Activated naive CD8-positive, alpha-beta T cell treated with anti-CD3 and anti-CD28 coated beads, Interleukin-2, amount 50 U/mL, for 16 hours (primary cell): ENCODE measurements at places on chromosomes 1 and 21.

DNA sequence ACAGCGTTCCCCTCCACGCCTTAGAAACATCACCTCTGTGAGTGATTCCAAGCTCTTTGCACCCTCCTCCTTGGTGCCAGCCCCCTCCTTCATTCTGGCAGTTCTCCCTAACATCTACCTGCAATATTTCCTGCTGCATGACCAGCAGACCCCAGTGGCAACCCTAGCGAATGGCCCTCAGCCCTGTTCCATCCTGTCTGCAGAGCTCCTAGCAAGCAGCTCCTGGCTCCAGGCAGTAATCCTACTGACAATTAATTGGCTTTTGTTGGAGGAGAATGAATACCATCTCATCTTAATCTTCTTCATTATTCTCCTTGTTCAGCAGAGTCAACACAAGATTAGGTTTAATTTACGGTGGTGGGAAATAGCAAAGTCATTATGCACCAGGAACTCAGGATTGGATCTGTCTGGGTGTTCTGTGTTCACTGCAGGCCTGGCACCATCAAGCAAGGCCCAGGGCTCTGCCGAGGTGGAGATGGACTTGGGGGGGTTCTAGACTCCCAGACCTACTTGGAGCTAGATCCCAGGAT is 12.4 kb downstream of the FBXO2 start:
- DNase-seq, result no peak

GRCh38 chr1:232305050-232305449 is 324.9 kb downstream of the SIPA1L2 start:
- no peak for DNase-seq

DNA sequence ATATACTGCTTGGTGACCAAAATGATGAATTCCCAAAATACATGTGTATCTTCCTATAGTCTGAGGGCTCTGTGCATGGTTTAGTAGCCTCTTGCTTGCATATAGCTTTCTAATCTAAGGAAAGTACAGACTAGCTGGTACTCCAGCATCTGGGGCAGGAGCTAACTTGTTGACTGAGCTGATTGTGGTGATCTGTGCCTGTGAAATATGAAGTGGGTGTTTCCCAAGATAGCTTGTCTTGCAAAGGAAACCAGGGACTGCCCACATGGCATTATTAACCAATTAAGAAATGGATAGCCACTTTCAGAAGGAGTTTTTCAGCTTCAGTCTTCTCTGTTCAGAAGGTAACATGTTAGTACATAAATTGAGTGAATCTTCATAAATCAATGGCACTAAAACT is 219.8 kb downstream of the NEGR1 start:
- no peak for DNase-seq

GRCh38 chr1:57494530-57495079 is 70.7 kb upstream of the DAB1 start:
- no peak for DNase-seq

GRCh38 chr1:87185077-87185476 is 143.6 kb upstream of the LMO4 start:
- no peak for DNase-seq

GRCh38 chr1:156193488-156194299 is at the start of gene SLC25A44:
Gene SLC25A44, plus strand, starts transcription at chr1:156194104. Its CDS starts 5,744 bp downstream, at chr1:156199848.
- peak; percentile 94 for DNase-seq

DNA sequence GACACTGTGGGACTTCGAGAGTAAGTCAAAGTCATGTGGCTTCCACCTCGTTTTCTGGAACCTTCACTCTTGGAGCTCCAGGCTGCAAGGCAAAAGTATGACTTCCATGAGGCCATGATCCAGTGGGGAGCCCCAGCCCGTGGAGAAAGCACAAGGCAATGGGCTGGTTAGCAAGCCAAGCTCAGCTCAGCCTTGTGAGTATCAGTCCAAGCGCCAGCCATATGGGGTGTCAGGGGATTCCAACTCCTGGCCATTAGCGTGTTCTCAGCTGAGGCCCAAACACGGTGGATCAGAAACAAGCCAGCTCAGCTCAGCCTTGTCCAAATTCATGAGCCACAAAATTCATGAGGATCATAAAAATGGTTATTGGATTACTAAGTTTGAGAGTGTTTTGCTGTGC is 261.0 kb downstream of the RHOU start:
- no peak for DNase-seq

DNA sequence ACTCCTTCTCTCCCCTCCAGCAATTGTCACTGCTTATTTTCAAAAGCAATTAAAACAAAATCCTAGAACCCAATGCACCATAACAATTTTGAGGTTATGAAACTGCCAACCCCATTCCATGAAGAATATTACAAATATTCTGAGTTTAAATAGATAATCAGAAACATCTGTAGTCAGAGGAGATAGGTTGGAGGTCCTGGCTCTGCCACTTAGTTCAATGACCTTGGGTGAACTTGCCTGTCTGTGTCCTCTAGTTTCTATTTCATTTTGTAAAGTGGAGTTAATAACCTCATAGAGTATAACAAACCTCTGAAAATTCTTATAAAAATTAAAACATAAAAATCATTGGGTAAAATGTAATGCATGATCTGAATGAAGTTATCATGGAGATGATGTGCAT is 164.6 kb downstream of the KCTD3 start:
- no peak for DNase-seq

- DNase-seq, result no peak
These were observed 53.4 kb downstream of the ZBTB18 start for GRCh38 chr1:244104309-244105060.

DNA sequence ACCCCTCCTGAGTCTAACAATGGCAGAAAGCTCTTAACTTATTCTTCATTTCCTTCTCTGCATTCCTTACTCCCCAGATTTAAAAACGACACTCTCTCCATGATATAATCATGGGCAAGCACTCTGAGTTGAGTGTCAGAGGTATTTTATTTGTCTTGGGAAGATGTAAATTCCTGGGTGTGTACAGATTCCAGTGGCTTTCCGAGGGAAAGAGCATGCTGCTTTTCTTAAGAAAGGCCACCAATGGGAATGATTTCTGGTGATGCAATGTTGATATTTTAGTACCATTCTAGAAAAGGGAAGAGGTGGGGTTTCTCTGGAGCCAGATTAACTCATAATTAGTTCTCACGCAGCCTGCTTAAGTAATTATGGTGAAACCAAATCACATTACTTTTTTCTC is 47.8 kb upstream of the BTG3 start:
- no peak for DNase-seq

DNA sequence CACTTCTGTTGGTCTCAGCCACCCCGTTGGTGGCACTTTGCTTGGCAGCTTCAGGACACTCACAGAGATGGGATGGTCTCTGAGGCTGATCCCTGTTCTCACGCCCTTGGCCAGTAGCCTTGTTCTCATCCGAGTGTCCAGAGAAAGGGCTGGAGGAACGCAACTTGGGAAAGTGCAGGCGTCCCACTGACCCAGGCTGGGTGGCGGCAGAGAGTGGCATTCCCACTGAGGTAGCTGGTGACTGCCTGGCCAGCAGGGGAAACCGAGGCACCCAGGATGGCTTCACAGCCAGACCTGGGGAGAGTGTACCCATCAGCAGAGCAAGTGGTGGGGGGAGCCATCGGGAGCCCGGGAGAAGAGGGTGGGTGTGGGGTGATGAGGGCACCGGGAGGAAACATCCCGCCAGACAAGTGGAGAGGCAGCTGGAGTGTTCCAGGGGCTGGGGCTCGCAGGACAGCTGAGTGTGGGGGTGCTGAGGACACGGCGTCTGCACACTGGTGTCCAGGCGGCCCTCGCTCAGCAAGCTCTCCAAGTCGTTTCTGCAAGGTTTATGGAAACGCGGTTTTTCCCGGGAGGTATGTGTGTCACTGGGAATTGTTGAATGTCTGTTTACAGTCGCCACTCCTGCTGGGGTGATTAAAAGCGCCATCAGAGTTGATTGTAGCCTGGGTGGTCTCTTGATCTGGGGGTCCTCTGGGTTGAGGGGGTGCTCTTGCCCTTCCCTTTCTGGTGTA is 97.8 kb downstream of the SIK1 start:
- no peak for DNase-seq

DNA sequence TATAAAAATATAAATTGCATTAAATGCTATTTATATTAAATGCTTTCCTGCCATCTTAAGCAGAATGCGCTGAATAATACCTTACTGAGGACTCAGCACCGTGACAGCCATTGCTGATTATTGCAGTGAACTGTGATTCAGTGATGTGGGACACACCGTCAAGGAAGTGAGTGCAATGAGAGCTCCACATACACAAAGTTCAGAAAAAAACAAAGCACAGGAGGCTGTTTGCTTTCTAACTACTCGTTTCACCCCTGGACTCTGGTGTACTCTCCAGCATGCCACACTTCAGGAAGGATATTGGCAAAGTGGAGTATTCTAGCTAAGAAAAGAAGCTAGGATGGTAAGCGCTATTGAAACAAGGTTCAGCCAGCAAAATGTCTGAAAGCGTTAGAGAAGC is 57.4 kb upstream of the CXADR start:
- no peak for DNase-seq
